ENCODE measurements at places on chromosomes 3 and 15.

DNA sequence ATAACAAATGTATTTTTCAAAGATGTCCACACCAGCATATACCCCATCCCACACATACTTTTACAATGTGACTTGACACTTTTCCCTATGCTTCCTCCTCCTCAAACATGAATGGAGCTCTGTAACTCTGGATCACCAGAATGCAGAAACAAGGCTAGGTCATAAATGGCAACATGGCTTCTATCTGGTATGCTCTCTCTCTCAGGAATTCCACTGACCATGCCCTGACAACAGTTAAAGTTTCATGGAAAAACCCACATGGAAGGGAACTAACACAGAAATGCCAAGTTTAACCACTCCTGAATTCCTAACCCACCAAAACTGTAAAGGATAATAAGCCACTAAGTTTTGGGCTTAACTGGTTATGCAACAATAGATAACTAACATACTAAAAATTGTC, 19.9 kb downstream of the MYO9A start:
- DNase-seq, result no peak

- no peak for DNase-seq
Measured at GRCh38 chr3:38800511-38800910, 15.5 kb downstream of the SCN10A start.

DNA sequence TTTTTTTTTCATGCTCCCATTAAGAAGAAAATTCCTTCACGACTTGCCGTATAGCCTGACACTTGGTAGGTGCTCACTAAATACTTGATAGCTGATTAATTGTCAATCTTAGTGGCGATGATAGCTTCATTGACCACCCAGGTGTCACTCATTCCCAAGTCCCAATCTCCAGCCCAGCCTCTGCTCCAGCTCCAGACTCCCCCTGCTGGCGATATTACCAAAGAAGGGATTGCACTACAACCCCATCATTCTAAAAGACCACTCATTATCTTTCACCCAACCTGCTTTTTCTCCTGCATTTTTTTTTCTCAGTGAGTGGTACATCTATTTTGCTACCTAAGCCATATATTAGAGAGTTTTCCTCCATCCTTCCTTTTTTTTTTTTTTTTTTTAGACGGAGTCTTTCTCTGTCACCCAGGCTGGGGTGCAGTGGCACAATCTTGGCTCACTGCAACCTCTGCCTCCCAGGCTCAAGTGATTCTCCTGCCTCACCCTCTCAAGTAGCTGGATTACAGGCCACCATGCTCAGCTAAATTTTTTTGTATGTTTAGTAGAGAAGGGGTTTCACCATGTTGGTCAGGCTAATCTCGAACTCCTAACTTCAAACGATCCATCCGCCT, 19.5 kb upstream of the COMMD2 start:
- DNase-seq, result no peak

DNA sequence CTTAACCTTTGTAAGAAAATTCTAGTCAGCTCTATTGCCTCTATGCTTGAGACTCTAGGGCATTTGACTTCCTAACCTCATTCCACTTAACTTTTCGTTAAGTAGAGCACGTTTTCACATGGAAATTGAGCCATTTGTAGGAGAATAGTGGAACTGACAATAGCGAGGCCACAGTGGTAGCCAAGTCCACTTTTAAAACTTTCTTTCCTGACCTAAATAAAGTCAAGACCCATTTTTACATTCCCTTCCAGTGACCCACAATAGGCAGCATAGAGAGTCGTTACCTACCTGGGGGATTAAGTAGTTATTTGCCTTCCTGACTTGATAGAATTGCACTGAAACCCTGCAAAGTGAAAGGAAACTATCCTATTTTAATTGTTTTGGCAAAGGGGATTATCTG, 386.0 kb upstream of the NECTIN3 start:
- no peak for DNase-seq

GRCh38 chr3:36941658-36942057, 3.2 kb downstream of the TRANK1 start:
- no peak for DNase-seq

DNA sequence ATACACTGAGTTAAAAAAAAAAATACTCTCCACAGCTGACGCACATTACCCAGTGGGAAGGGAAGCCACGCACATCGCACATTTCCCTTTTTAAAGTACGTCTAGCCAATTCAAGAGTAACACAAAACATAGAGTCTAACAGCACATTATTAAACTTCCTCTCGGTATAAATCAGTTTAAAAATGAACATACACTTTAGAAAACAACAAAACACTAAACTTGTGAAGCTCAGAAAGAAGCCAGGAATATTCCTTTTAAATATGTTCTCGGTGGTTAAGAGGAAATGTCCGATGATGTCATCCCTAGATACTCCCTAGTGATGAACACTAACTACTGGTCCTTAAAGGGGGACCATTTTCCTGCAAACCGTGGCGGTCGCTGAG, 721 bp downstream of the MYEF2 start:
- no peak for DNase-seq

GRCh38 chr3:114319453-114319852, 25.6 kb downstream of the TIGIT start:
- no peak for DNase-seq

DNA sequence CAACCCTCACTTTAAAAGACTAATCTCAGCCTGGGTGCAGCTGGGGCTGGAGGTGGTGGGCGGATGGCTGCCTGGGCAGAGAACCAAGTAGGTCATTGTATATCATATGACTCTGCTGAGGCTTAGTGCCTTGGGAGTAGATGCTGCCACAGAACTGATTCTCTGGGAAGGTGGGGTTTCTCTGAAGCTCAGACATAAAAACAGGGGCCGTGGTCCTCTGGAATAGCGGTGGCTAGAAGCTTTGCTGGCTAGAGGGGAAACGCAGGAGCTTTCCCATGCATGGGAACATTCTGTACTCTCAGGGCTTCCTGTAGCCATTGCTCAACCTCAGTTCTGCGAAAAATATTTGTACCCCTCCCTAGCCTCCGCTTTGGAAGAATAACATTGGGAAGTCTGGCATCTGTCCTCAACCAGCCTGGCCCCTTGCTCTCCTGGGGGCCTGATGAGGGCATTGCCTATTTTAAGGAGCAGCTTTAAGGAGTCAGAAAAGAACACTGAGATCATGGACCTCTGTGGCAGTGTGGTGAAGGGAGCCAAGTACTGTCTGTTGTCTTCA, 14.7 kb downstream of the TIMP4 start:
- DNase-seq, result no peak

- no peak for DNase-seq
Measured at GRCh38 chr3:187521546-187521945, 148.6 kb downstream of the SST start.

DNA sequence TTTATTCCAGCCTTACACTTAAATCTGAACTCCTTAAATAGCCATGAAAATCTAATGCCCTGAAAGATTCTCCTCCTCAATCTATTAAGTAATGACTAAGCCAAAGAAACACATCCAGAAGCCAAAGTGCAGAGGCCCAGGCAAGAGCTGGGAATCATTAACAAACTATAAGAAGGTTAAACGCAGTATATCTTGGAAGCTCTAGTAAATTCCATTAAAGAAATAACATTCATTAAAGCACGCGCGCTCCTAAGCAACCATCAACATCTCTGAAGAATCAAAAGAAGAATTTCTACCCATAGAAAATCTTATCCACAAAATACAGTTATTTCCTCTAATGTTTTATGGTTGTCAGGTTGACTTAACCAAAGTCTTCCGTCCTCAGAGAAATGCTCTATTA, 29.5 kb downstream of the MB21D2 start:
- no peak for DNase-seq

- no peak for DNase-seq
Measured at GRCh38 chr3:178623666-178624255, 87.5 kb downstream of the KCNMB2 start.

DNA sequence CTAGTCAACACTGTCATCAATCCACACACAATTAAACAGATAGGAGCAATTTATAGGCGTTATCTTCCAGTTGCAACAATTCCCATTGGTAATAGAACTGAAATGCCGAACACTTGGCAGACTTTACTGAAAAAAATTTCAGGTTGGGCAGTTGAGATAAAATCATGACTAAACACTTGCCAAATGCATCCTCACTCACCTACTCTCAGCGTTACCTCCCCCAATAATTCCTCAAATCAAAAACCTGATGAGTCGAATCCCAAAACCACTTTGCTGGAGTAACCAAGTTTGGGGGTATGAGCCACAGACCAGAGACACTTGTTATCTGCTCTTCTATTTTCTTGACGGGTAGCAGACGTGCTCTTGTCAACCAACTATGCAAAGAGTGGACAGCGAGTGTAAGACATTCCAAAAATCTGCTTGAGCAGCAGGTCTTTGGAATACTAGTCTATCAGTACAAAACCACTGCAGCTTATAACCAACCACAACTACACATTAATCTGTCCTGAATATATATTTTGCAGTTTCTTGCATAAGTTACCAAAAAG, 30.3 kb downstream of the PPP1R2 start:
- no peak for DNase-seq

GRCh38 chr15:33392453-33392852, 81.7 kb downstream of the RYR3 start:
- no peak for DNase-seq

GRCh38 chr3:33083958-33084357, 13.0 kb downstream of the GLB1 start:
- DNase-seq, result no peak

GRCh38 chr15:57919754-57920153, 145.8 kb downstream of the ALDH1A2 start:
- DNase-seq, result no peak

DNA sequence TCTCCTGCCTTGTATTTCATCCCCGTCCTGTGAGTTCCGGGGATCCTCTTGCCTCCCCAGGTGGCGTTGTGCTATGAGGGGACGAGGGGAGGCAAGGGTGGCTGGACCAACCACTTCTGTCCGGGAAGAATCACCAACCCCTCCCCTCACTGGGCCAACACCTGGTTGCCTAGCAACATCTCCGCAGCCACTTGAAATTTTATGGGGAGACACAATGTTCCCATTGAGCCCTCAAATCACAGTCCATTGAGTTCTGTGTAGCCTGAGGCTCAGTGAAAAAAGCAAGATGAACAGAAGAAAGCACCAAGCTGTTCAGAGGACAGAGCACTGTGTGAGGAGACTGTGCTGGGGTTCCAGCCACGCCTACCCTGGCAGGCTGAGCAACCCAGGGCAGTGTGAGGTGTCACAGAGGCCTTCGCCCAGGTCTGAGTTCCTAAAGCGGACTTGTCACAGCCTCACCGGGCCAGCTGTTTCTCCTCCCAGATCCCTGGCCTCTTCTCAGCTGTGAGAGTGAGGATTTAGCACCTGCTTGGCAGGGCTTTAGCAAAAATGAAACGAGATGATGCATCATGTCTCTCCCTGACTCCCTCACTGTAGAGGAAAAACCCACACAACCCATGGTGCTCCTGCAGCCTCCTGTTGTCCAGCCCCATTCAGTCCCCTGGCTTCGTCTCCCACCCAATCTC, 76.8 kb downstream of the ATP2B2 start:
- DNase-seq, result no peak

DNA sequence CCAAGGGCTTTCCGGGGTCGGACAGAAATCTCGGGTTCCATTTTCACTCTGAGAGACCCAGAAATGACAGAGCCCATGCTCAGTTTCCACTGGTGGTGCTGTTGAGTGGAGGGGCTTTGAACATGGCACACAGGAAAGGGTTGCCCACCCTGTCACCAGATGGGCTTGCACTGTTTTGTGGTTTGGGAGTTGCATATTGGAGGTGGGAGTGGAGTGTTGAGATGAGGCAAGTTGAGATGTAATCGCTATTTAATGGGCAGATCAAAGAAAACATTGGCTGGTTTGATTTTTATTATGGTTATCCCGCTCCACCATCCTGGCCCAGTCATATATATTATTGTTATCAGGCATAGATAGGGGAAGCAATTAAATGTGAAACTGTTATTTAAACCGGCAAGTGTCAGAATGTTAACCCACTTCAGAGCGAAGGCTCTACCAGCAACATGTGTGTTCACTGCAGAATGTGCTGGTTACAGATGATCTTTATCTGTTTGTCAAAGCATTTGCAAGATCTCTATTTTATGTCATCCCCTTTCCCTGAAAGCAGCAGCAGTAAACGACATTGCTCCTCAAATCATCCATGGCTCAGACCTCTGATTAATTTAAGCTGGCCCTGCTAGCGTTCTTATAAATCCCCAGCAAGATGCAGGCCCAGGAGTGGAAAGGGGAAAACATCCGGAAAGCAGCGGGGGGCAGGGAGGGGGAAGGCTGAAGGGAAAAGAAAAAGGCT, 58.3 kb upstream of the TSEN2 start:
- DNase-seq, result peak; percentile 82

- no peak for DNase-seq
Measured at GRCh38 chr15:77535845-77536244, 96.9 kb downstream of the LINGO1 start.

GRCh38 chr15:89174476-89174875, 46.9 kb downstream of the RLBP1 start:
- DNase-seq, result no peak

GRCh38 chr3:54421943-54422342, 299.6 kb downstream of the CACNA2D3 start:
- DNase-seq, result no peak

DNA sequence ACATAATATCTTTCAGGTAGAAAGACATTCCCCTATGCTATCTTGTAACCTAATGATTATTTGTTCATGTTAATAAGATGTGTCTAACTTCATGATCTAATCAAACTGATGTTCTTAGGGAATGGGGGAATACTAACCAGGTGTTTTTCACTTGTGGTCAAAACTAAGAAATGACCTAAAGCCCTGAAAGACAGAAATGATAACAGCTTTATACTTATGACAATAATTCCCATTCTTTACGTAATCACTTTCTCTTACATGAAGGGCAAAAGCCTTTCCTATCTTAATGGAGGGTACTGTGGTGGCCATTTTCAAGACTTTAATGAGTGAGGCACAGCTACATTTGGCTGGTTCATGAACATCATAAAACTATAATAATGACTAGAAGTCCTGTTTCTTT, 33.9 kb upstream of the MEIS2 start:
- DNase-seq, result no peak

DNA sequence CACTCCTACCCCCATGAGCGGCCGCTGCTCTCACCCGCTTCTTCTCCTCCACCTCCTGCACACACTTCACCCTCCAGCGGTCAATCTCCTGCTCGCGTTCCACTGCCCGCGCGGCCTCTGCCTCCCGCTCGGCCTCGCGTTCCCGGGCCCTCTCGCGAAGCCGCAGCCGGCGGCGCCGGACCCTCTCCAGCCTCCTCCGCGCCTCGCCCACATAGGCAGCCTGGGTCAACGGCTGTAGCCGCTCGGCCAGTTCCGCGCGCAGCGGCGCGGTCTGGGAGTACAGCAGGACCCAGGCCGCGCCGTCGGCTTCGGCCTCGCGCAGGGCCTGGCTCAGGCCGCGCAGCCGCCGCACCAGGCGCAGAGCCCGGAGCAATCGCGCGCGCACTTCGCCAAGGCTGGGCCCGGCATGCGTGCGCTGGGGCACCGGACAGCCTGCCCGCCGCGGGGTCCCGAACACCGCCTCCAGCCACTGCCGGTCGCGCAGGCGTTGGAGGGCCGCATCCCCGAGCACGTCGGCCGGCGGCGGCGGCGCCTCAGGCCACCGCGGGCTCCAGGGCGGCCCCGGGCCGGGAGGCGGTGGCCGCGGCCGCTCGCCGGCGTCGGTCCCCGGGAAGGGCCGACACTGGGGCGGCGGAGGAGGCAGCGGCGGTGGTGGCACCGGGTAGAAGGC, 595 bp downstream of the PDCD7 start:
- peak; percentile 56 for DNase-seq

GRCh38 chr15:51619331-51620035, 3.1 kb downstream of the DMXL2 start:
- DNase-seq, result no peak

GRCh38 chr3:125213364-125213755, 812 bp upstream of the SLC12A8 start:
- DNase-seq, result no peak

GRCh38 chr3:64693031-64693430, 5.2 kb upstream of the ADAMTS9 start:
- no peak for DNase-seq

GRCh38 chr15:98018761-98019351, 58.4 kb downstream of the ARRDC4 start:
- no peak for DNase-seq

Measured in kidney (tissue), 22 donors.